ENCODE measurements at places on chromosomes 2 and 18. TPM values are rescaled to one million over a fixed set of nuclear protein-coding genes. Genes with fewer than 3 reads are reported as not detected.
A peak's percentile ranks its signal among the peaks of the same experiment; 100 is the strongest.

Gene RBKS
- 1.1 TPM for total RNA-seq

Gene FZD7
- total RNA-seq: 64.8 TPM

Gene RPL37A
- total RNA-seq: 994 TPM

- DNase-seq: no peak
Measured at GRCh38 chr2:212073360-212073759, 465.2 kb downstream of the ERBB4 start.

GRCh38 chr2:63301481-63301880 lies 250.9 kb downstream of the OTX1 start:
- DNase-seq: no peak

DNA sequence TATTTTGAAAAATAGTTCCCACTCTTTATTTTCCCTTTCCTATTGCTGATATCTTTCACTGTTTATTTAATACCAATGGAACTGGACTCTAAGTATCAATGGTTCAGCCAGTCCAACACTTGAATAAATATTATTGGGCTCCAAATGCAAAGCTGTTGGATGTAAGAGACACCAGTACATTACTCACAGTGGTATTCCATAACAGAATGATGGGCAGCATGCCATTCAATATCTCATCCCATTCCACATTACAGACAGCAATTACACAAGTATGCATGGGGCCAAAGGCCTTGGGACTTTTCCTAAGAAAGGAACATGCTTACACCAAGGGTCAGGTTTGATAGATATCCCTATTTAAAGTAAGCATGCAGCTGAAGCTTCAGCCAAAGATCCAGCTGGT lies 231.9 kb downstream of the RND3 start:
- peak; percentile 73 for DNase-seq

GRCh38 chr2:158194229-158194628 lies 92.6 kb downstream of the UPP2 start:
- DNase-seq: no peak

DNA sequence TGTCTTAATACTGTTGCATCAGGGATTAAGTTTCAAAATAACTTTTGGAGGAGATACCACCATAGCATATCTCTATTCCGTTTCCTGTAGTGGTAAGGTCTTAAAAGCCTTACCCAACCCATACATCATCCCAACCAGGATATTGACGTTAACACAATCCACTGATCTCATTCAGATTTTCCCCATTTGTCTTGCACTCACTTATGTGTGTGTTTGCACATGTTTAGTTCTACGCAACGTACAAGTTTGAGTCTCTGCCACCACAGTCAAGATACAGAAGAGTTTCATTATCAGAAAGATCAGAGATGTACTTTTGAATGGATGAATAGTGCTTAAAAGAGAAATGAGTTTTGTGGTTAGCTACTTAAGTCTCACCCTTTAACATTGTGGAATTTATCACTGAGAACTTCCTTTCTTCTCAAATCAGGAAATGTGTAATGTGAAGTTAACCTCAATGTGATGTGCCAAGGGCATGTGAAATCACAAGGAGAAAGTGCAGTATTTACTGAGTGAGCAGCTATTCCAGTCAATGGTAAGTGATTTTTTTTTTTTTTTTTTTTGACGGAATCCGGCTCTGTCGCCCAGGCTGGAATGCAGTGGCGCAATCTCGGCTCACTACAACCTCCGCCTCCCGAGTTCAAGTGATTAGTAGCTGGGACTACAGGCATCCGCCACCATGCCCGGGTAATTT lies 69.2 kb upstream of the EPHA4 start:
- DNase-seq: no peak

DNA sequence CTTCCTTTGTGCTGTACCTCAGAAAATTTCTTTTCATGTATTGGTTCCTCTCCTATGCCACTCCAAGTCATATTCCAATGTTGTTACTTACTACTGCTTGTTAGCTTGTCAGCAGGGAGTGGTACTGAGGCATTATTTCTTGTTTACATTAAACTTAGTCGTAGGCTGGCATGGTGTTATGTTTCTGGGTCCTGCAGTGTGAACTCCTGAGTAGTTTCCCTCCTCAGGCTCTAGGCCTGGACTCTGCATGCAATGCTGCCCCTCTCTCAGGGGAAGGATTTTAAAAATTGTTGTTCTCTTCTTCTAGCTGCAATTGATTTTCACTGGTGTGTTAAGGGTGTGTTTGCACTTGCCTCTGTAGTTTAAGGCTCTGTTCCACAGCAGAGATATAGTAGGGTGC lies 671.6 kb downstream of the PLCL1 start:
- DNase-seq: no peak

- no peak for DNase-seq
Measured at GRCh38 chr18:44709307-44710126, 28.8 kb downstream of the SETBP1 start.

DNA sequence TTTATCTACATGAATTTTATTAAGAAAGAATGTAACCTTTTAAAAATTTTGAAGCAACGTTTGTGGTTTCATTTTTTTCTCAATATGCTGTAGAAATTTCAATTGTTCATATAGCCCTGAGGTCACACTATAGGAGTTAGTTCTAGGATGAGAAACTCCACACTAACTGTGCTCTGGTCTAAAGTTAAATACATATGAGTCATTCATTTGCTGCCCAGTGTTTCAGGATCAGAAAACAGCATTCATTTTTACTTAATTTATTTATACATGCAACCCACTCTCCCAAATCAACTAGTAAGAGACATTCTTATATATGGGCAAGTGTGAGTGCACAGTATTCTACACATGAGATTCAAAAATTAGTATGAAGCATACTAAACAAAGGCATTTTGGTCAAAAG lies 137.9 kb downstream of the DOCK10 start:
- DNase-seq: peak; percentile 81

DNA sequence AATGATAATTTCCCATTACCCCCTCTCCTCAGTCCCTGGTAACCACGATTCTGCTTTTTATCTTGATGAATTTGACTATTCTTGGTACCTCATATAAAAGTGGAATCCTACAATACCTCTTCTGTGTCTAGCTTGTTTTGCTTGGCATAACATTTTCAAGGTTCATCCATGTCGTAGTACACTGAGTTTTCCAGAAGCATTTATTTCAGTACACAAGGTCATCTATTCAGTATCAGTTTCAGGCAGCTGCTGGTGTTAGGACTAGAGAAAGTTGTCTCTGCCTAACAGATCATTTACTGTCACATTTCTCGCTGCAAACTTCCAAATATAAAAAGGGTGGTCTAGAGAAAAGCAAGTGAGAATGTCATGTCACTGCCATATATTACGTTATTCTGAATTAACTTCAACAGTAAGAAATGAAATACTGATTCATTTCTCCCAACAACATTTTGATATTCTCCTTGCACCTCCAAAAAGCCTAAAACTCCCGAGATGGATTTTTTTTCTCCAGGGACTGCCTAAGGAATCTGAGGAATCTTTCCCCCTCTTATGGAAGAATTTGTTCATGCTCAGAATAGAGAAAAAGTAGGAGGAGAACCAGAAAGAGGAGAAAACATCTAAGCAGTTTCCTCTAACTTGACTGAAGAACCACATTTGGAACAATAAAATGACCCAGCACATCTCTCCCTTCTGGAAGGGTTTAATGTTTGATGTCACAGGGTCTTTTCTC lies 36.0 kb downstream of the CDK15 start:
- no peak for DNase-seq

DNA sequence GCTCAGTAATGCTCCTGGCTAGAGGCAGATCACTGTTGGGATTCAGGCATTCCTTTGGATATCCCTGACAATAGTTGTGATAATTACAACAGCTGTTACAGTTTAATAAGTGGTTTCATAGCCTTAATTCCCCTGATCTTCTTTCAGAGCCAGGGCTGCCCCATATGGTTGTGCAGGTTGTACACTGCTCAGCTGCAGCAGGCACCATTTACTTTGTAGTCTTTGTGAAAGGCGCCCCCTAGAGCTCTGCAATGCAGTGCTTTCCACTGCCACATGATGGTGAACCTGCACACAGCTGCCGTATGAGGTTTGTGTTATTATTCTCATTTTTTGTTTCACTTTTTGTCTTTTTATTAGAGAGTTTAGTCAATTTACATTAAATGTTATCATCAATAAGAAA lies 239.1 kb downstream of the KCNS3 start:
- no peak for DNase-seq

All from osteoblast (primary cell).